Bronchus fibroblast of lung (primary cell): ENCODE measurements at places on chromosomes 2 and 18. TPM values are rescaled to one million over a fixed set of nuclear protein-coding genes. Genes with fewer than 3 reads are reported as not detected.

SLC14A1 gene
- 3.7 and 4.5 TPM in 2 replicates for total RNA-seq

TLK1 gene
- total RNA-seq, result 4.4 and 11.6 TPM in 2 replicates

IGFBP5 gene
- total RNA-seq, result 11.6 and 13.7 TPM in 2 replicates

POTEI gene
- total RNA-seq, result not detected in 2 replicates

L3MBTL4 gene
- under 0.01 TPM in 2 replicates for total RNA-seq

RTTN gene
- 9.4 and 10.6 TPM in 2 replicates for total RNA-seq

SULT1C2 gene
- under 0.01 TPM in 1 of 2 replicates, not detected in the other for total RNA-seq

EXOC6B gene
- total RNA-seq, result 8.8 and 11.8 TPM in 2 replicates

HNMT gene
- total RNA-seq, result 26.1 and 26.5 TPM in 2 replicates

RNU2-63P gene
- not detected in 2 replicates for total RNA-seq

UNC80 gene
- not detected in 2 replicates for total RNA-seq

IL1F10 gene
- total RNA-seq, result not detected in 2 replicates

OBSL1 gene
- total RNA-seq, result 32.0 and 32.1 TPM in 2 replicates

MAB21L4 gene
- not detected in 2 replicates for total RNA-seq

RHOB gene
- total RNA-seq, result 130 and 145 TPM in 2 replicates

SH3YL1 gene
- 10.6 and 16.3 TPM in 2 replicates for total RNA-seq

EFHD1 gene
- 0.45 TPM in 1 of 2 replicates, not detected in the other for total RNA-seq

PROC gene
- total RNA-seq, result not detected in 2 replicates

KCNE4 gene
- total RNA-seq, result 1.9 and 2.0 TPM in 2 replicates

UGT1A10 gene
- not detected in 2 replicates for total RNA-seq
